GM12864 (cell line): ENCODE measurements at places on chromosomes 5 and 9.

DNA sequence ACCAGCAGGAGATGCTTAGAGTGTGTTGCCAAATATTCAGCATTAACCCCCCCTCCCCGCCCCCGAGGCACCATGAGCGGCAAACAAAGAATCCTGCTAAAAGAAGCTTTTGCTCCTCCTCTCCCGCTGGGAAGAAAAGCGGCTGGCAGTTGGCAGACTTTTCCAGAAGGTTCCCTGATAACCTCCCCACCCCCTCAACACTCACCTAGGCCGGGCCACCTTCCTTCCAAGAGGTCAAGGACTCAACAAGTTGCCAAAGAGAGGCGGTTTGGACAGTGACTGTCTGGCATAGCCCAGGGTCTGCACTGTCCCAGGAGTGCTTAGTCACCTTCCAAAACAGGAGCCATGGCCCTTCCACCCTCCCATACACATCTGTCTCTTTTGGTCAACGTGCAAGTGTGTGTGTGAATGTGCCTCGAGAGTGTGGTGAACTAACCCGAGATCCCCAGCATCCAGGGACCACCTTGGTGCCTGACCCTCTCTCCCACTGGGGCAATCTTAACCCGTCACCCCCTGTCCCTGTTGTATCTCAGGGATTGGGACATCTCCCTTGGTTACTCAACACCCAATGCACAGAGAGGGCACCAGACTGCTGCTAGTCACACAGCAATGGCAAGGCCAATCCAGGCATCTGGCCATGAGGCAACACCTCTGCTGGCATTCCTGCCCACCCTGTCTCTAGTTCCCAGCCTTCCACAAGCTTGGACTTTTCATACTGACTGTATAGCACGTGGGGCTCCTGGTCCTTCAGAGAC, 18.9 kb downstream of the CAMK2A start:
- DNase-seq: no peak

- DNase-seq: no peak
These were observed 433.5 kb downstream of the DMAC1 start for GRCh38 chr9:7366121-7366520.

GRCh38 chr5:65734921-65735320, 12.9 kb downstream of the NLN start:
- no peak for DNase-seq

DNA sequence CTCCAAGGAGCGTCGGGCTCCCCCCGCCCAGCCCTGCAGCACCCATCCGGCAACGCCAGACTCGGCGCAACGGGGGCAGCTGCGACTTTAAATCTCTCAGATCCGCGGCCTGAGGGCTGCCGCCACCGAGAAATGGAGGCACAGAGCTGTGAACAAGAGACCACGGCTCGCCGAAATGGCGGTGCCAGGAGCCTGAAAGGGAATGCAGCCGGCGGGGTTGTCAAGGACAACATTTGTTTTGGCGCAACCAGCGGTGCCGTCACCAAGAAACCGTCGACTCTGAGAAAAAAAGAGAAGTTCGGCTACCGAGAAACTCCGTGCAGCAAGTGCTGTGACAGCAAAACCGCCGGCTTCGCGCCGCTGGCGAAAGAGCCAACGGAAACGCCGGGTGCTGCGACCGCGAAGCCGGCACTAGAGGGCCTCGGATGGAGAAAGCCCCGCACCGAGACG, 2.1 kb upstream of the ANXA2R start:
- DNase-seq: peak; percentile 73

GRCh38 chr5:123303802-123304201, 119.4 kb downstream of the CEP120 start:
- DNase-seq: no peak

DNA sequence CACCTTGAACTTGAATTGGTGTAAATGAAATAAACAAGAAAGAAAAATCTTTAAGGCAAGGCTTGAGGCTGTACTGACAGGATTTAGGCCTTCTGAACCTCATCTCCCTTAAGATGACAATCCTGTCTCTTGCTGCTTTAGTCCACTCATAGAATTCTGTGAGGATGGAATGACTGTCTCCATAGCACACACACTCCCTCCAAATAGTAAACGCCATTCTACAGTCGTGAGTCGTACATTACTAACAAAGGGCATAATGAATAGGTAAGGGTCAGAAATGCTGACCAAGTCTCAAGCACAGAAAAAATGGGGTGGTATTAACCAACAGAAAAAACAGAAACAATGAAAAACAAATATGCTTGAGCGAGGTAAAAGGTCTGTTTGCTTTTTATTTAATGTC, 71.8 kb upstream of the SIMC1 start:
- DNase-seq: no peak

DNA sequence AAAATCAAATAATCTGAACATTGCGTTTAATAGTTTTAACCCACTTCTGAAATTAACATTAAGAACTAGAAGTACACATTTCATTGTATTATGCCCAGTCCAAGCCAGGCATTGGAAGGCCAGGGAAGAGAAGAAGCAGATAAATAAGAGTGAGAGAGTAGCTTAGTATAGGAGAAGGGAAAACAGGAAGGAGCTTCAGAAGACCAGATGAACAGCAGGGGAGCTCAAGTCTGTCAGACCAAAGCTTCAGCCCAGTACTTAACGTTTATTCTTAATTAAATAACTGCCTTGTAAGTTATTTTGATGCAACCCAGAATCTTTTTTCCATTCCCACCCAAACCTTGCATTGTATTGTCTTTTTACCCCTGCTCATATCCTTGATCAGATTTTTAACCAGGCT, 11.5 kb upstream of the FAM120AOS start:
- no peak for DNase-seq
